Stimulated activated CD8-positive, alpha-beta memory T cell treated with anti-CD3 and anti-CD28 coated beads, Interleukin-4, amount 100 ng/mL, for 1 hour (primary cell): ENCODE measurements at places on chromosomes 5 and 9.
A peak's percentile ranks its signal among the peaks of the same experiment; 100 is the strongest.

- no peak for DNase-seq
Observed at GRCh38 chr5:152549709-152550108, 144.6 kb upstream of the NMUR2 start.

- DNase-seq, result no peak
Observed at GRCh38 chr5:143453720-143454119, 50.2 kb upstream of the NR3C1 start.

GRCh38 chr5:10964806-10965205, 203.8 kb upstream of the DAP start:
- DNase-seq, result no peak

- no peak for DNase-seq
Observed at GRCh38 chr5:37557734-37558293, 178.7 kb downstream of the WDR70 start.

- no peak for DNase-seq
Observed at GRCh38 chr5:156912869-156913268, 50.2 kb downstream of the TIMD4 start.

GRCh38 chr5:78345485-78345884, 14.9 kb upstream of the SCAMP1 start:
- DNase-seq, result no peak

GRCh38 chr5:126452477-126452876, 29.3 kb downstream of the GRAMD2B start:
- DNase-seq, result no peak

GRCh38 chr5:146419696-146420095, 27.4 kb upstream of the TCERG1 start:
- no peak for DNase-seq

- DNase-seq, result no peak
Observed at GRCh38 chr5:122030251-122030650, 47.8 kb downstream of the LOX start.

- DNase-seq, result no peak
Observed at GRCh38 chr9:94945197-94946144, 219.0 kb downstream of the AOPEP start.

DNA sequence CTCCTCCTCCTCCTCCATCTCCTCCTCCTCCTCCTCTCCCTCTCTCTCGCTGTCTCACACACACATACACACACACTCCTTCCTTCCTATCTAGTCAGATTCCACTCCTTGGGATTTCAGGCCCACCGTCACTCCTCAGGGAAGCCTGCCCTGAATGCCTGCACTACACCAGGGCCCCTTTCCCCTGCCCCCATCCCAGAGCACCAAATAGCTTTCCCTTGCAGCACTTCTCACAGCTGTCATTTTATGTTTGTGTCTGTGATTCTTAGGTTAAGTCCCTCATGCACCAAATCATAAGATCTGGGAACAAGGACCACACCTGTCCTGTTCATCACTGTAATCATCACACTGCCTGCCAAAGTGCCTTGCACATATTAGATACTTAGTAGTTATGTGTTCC, 86.5 kb upstream of the GABRP start:
- no peak for DNase-seq

GRCh38 chr5:140256726-140257125, 46.2 kb downstream of the PFDN1 start:
- DNase-seq, result no peak

GRCh38 chr9:17330097-17330496, 195.3 kb downstream of the CNTLN start:
- no peak for DNase-seq

DNA sequence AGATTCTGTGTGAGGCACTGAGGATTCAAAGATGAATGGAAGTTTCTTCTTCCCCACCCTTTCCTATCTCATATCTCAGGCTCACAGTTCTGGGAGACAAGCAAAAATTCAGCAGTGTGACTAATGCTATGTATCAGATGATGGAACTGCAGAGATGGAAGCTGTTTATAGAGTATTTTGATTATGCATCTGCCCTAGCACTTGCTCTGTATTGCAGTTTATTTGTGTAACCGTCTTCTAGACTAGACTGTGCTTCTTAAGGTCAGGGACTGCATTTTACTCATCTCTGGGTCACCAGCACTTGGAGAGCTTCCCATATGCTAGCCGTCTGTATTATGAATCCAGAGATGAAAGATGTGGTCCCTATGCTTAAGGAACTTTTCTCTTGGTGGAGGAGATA, 12.6 kb downstream of the CAVIN4 start:
- no peak for DNase-seq

DNA sequence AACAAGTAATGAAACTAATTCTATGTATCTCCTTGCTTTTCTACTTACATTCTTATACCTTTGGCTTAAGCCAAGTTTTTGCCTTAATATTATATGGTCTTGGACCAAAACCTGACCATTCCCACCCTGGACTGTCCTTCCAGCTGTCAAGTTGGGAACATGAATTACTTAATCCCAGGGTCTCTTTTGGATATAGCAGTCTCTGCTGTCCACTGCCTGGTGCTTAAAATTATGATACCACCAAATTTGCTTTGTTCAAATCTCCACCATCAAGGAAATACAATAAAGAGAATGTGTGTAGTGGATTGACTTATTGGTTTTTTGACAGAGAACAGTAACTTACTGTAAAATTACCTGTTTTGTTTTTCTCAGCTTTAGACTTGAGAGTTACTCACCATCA, 66.2 kb downstream of the ABHD17B start:
- no peak for DNase-seq

DNA sequence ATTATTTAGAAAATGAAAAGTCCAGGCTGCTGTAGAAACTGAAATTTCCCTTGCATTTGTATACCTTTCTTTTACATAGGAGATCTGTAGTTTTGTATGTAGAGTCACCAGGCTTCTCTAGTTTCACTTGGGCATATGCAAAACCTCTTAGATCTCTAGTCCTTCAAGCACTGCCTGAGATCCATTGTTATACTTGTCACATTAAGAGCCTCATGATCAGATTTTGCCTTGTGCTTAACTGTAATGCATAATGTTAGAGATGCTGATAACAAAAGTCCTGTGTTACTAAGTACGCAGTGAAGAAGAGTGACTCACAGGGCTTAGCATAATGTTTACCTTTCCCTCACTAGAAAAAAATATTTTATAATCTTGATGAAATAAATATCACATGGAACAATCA, 250.2 kb downstream of the CYLC2 start:
- no peak for DNase-seq

GRCh38 chr9:129630967-129631673, 5.2 kb downstream of the NTMT1 start:
- no peak for DNase-seq

- no peak for DNase-seq
Observed at GRCh38 chr5:27473307-27474046, 435.1 kb upstream of the CDH9 start.

- DNase-seq, result no peak
Observed at GRCh38 chr5:76583163-76584047, 39.8 kb downstream of the F2RL2 start.

DNA sequence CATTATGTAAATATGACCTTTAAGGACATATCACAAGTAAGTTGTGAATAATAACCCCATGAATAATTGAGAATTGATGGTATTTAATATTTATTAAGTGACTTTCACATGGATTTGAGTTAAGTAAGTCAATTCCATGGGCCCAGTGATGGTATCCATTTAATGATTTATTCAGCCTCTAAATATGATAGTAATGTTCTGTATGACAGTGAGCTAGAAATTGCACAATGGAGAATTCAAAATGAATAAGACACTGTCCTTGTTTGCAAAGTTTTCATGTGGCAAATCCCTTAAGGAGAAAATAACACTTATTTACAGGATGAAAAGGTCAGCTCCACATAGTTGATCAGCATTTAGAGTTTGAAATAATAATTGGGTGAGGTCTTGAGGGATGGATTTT, 160.7 kb downstream of the PDE4D start:
- no peak for DNase-seq

- DNase-seq, result no peak
Observed at GRCh38 chr9:79129865-79130480, 441.8 kb upstream of the TLE4 start.

DNA sequence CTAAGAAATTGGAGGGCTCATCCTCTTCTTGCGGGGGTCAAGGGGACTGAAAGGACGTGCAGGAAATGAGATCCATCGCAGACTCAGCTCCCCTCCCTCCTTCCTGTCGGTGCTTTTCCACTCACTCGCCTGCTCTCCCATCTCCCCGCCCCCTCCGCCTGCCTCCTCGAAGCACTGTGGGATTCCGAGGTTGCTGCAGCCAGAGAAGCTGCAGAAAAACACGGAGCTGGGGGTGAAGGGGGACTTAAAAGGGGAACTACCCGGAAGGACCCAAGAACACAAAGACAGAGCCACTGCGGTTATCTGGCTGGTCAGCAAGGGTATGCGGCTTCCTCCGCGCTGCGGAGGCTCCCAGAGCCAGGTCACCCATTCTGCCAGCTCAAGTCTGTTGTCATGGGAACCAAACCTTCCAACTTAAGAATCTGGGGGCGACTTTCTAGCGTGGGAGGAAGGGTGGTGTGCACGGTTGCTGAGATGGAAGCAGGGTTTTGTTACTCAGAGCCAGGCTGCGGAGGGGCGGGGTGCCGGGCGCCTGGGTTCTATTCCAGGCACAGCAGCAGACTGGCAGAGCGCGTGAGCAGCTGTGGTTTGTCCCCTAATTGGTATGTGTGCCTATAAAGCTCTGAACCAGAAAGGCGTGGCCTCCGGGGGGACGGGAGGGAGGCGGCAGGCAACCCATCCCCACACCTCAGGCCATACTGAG, 24.9 kb downstream of the PCDHGC5 start:
- peak; percentile 18 for DNase-seq

GRCh38 chr9:129258124-129258822, 80.2 kb upstream of the IER5L start:
- peak; percentile 76 for DNase-seq

DNA sequence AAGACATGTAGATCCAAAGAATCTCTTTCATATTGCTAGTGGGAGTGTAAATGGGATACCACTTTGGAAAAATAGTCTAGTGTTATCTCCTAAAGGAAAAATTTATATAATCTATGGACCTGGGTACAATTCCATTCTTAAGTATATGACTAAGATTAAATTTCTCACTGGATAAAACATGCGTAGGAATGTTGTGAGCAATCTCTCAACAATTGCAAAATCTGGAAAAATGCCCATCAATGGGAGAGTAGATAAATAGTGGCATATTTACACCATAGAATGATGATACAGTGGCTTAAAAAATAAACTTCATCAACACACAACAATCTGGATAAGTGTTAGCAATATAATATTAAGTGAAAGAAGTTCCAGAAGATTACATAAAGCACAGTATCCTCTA, 469.5 kb downstream of the MAN2A1 start:
- DNase-seq, result no peak

- no peak for DNase-seq
Observed at GRCh38 chr9:14211564-14211963, 102.4 kb downstream of the NFIB start.

- DNase-seq, result no peak
Observed at GRCh38 chr5:151259931-151260330, 6.9 kb downstream of the GM2A start.

DNA sequence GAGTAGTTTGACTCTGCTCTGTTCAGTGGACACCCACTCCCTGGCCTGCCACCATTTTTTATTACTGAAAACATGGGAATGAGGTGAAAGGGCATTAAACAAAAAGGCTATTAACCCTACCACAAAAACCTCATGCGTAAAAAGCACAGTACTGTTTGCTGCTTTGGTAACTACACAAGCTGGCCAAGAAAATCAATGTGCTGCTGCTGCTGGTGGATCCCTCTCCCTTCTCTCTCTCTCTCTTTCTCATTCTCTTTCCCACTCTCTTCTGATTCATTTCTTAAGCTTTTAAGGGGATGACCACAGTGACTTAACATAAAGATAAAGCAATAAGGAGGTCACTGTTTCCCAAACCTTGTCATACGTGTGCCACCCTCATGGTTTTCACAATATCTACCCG, 183.2 kb upstream of the TBC1D2 start:
- DNase-seq, result no peak

- no peak for DNase-seq
Observed at GRCh38 chr9:136748666-136749611, 614 bp upstream of the LCN6 start.

DNA sequence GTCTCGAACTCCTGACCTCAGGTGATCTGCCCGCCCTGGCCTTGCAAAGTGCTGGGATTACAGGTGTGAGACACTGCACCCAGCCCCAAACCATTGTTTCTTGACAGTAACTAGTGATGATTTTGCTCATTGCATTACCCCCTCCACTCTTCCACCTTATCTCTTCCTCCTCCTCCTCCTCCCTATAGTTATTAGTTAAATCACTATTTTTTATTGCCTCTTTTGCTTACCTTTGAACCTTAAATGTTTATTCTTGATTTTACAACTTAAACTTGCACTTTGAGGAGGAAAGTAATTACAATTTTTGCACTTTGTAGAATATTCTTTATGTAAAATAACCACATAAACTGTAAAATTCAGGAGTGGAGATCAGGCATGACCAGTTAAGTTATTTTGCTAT, 35.7 kb downstream of the RASGRF2 start:
- no peak for DNase-seq

DNA sequence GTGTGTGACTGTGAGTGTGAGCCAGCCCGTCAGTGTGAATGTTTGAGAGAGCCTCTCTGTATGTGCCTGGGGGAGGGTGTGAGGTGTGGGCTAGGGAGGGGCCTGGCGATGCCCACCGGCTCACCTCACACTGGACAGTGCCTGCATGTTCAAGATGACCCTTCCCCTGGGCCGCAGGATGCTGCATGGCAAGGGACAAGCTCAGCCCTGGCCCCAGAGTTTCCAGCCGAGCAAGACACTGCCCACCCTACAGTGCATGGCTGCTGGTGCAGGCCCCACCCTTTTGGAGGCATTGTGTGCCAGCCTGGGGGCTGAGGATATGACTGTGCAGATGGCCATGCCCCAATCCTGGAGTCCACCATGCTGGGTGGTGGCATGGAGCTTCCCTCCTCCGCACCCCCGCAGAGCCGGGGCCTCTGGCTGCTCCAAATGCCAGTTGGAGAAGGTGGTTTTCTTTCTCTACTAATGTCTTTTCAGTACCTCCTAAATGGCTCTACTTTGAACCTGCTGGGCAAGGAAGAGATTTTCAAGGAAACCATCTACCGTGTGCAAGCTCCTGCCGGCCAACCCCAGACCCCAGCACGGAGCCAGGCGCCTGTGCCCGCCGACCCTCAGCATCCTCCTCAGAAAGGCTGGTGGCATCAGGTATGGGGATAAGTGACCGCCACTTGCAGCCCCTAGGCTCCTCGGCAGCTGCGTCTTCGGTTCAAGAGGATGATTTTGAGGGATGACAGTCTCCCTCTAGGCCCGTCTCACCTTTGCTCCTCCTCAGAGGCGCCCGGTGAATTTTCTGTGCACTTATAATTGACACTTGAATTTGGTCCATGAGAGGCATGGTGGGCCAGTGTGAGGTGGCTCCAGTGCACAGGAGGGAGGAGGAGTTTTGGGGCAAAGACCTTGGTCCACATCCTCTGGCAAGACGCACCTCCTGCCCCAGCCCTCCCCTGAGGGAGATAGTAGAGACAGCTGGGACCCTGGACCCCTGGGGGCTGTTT, 27.7 kb downstream of the FGD3 start:
- DNase-seq, result no peak

DNA sequence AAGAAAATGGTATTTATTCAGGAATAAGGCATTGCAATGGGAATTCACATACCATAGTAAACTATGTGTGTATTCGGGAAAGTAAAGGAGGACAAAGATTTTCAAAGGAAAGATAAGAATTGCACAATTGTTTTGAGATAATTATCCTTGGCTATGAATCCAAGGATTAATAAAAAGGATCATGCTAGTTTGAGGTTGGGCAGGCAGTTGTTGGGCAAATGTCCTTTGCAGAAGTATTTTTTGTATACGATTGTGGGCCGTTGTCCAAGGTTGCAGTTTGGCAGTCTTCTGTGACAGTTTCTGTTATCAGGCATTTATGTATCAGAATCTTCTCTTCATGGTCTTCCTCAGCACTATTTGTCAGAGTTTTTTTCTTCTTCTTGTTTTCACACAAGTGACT, 10.6 kb upstream of the UBAP2 start:
- no peak for DNase-seq
